ENCODE measurements at places on chromosomes 11 and 22.
A peak's percentile ranks its signal among the peaks of the same experiment; 100 is the strongest.

DNA sequence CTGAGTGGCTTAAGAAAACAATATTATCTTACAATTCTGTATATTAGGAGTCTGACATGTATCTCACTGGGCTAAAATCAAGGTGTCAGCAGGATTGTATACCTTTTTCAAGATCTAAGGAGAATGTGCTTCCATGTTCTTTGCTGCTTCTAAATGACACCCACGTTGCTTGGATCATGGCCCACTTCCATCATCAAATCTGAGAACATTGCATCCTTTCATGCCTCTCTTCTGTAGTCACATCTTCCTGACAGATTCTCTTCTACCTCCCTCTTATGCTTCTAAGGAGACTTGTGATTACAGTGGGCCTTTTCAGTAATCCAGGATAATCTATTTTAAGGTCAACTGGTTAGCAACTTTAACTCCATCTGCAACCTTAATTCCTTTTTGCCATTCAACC lies 499.4 kb downstream of the FAM181B start:
- no peak for DNase-seq

DNA sequence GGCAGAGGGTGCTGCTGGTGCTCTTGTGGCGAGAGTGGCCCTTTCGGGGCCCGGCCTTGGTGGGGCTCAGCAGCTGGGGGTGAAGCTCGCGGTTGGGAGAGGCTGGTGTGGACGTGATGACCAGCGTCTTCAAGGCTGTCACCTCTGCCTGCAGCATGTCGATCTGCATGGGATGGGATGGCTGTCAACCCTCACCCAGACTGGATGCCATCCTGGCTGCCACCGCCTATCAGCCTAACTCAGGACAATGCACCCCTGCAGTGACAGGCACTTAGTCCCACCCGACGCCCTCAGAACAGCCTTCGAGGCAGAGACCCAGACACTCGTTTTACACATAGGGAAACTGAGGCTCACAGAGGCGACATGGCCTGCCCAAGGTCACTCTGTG lies 10.8 kb downstream of the RAB3IL1 start:
- no peak for DNase-seq

GRCh38 chr22:17883356-17883755 lies 109.1 kb upstream of the BID start:
- DNase-seq: no peak

- DNase-seq: no peak
Measured at GRCh38 chr22:20997536-20998257, 4.2 kb downstream of the THAP7 start.

GRCh38 chr11:115963156-115963555 lies 458.9 kb upstream of the CADM1 start:
- DNase-seq: no peak

- DNase-seq: no peak
Measured at GRCh38 chr22:49508561-49508960, 319.1 kb downstream of the BRD1 start.

DNA sequence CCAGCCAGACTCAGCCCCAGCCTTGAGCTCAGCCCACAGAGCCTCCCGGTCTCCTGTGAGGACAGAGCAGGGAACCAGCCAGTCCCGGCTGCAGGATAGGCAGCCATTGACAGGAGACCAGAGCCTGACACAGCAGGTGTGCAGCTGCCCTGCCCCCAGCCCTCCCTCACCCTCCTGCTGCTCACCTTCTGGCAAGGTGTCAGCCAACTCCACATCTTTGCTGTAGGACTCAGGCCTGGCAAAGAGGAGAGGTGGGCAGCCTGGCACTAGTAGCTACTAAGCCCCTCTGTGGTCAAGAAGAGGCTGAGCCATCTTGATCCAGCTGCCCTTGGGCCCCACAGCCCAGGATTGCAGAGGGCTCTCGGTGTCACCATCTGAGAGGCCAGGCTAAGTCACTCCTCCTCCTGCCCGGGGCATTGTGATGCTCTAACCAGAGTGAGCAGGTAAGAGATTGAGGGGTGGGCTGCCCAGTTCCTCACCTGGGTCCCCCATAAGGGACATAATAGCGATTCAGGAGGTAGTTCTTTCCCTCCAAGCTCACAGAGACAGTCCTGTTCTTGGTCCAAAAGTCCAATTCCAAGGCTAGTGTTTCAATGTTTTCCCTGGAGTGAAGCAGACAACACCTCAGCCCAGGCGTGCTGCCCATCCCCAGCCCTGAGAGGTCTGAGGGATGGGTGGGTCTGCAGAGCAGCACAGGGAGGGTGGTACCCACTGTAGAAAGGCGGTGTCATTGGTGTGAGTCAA lies 18.6 kb downstream of the TREH start:
- DNase-seq: no peak

- DNase-seq: no peak
Measured at GRCh38 chr11:83641511-83641910, 355.3 kb upstream of the CCDC90B start.

DNA sequence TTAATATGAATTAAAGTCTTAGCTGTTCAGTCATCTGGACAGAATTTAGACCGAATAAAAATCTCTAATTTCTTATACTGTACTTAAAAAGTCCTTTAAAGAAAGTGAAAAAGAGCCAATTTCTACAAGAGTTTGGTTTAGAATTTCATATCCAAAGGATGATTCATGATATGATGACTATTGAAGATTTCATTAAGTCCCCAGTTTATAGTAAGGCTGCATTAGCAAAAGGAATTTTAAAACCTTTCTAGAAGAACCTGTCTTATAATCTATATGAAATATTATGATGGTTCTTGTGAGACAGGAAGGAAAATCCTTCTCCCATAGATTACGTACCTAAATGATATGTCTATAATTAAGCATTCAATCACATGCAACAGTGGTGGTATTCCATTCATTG lies 34.8 kb downstream of the TSG101 start:
- no peak for DNase-seq

GRCh38 chr11:10390375-10390774 lies 64.7 kb upstream of the AMPD3 start:
- DNase-seq: no peak

- no peak for DNase-seq
Measured at GRCh38 chr11:80986421-80987074, 1545.7 kb upstream of the TENM4 start.

DNA sequence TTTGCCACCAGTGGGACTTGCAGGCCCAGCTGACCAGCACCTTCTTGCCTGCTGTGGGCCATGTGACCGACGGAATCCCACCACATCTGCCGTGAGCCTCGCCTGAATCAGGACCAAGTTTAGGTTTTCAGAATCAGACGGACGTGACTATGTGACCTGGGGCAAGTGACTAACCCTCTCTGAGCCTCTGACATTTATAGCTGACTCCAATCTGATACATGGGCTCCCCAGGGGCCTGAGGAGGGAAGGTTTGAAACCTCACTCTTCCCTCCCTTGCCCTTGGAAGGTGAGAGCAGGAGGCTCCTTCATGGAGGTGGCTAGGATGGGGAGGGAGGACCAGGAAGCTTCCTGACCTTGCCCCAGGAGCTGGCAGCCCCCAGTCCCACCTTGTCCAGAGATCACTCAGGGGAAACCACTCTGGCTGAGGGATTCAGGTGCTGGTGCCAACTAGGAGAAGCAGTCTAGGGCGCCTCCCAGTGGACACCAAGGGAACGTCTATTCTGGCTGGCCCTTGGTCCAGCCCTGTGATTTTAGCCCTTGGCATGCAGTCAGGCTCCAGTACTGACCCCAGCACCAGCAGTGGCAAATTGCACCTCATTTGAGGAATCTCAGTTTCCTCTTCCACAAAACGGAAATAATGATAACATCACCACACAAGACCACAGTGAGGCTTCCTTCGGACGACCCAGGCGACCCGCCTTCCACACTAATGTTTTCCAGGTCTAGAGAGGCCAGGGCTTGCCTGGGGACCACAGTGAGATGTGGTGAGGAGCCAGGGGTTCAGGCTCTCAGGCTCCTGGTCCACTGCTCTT lies 47.2 kb upstream of the SYT7 start:
- DNase-seq: peak; percentile 92

- no peak for DNase-seq
Measured at GRCh38 chr11:34249439-34249838, 108.4 kb downstream of the ABTB2 start.

- no peak for DNase-seq
Measured at GRCh38 chr11:46498179-46498578, 95.6 kb downstream of the AMBRA1 start.

GRCh38 chr11:69125861-69126260 lies 29.9 kb upstream of the SMIM38 start:
- no peak for DNase-seq

DNA sequence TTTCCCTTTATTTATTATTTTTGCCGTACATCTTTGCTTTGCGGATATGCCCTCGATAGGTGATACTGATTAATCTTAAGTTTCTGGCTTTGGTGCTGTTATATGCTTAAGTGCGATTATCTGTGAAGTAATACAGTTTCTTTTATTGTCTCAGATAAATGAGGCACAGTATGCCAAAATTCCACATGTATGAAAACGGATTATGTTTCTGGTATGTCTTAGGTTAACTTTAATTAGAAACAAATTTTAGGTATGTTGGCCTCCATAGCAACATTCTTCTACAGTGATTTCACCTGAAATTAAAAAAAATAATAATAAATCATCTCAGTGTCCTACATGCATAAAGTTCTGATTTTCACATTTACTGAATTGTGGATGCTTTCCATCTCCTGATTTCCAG lies 119.2 kb downstream of the ARHGAP42 start:
- DNase-seq: no peak

- DNase-seq: no peak
Measured at GRCh38 chr11:122271137-122271536, 155.1 kb upstream of the BLID start.

GRCh38 chr11:11427542-11427941 lies 74.5 kb upstream of the CSNK2A3 start:
- DNase-seq: no peak

GRCh38 chr22:27298332-27298731 lies 503.2 kb downstream of the MN1 start:
- no peak for DNase-seq

- no peak for DNase-seq
Measured at GRCh38 chr11:35650006-35650405, 12.6 kb upstream of the TRIM44 start.

GRCh38 chr11:67349036-67349435 lies 4.3 kb downstream of the POLD4 start:
- no peak for DNase-seq

GRCh38 chr11:83971063-83971462 lies 684.9 kb upstream of the CCDC90B start:
- no peak for DNase-seq

- no peak for DNase-seq
Measured at GRCh38 chr22:44182588-44183286, 2.0 kb downstream of the PARVG start.

GRCh38 chr22:39220450-39220849 lies 24.3 kb downstream of the PDGFB start:
- no peak for DNase-seq

- DNase-seq: peak; percentile 99
Measured at GRCh38 chr11:69642913-69643632, 2.1 kb downstream of the CCND1 start.

- DNase-seq: no peak
Measured at GRCh38 chr22:49227670-49228069, 600.0 kb downstream of the BRD1 start.

GRCh38 chr11:45252134-45252856 lies 33.8 kb downstream of the SYT13 start:
- peak; percentile 88 for DNase-seq

GRCh38 chr11:93034723-93035039 lies 65.2 kb downstream of the MTNR1B start:
- DNase-seq: no peak

- DNase-seq: no peak
Measured at GRCh38 chr11:92765965-92766371, 203.5 kb upstream of the MTNR1B start.

- DNase-seq: no peak
Measured at GRCh38 chr11:22084056-22084455, 108.8 kb upstream of the ANO5 start.

DNA sequence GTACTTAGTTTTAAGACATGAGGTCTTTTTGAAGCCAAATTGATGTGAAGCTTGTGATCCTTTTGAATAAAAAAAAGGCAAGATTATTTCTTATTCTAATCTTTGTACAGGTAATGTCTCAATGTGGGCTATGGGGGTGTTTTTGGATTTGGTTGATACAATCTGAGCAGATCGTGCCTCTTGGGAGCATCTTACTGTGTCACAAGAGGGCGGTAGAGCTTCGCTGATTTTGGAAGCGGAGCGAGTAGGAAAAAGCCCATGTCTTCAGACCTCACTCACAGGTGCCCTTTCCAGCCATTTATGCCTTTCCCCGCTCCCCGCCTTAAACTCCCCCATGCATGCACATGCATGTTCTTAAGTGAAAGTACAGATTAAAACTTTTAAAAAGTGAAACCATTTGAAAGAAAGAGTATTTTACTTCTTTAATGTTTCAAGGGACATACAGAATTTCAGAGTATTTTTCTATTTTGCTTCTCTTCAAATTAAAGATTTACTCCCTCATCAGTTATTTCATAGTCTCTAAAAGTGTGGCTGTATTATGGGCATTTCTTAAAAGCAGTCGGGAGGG lies 18.8 kb downstream of the DDX25 start:
- DNase-seq: peak; percentile 65
